ENCODE measurements at places on chromosomes 16 and 17.

DNA sequence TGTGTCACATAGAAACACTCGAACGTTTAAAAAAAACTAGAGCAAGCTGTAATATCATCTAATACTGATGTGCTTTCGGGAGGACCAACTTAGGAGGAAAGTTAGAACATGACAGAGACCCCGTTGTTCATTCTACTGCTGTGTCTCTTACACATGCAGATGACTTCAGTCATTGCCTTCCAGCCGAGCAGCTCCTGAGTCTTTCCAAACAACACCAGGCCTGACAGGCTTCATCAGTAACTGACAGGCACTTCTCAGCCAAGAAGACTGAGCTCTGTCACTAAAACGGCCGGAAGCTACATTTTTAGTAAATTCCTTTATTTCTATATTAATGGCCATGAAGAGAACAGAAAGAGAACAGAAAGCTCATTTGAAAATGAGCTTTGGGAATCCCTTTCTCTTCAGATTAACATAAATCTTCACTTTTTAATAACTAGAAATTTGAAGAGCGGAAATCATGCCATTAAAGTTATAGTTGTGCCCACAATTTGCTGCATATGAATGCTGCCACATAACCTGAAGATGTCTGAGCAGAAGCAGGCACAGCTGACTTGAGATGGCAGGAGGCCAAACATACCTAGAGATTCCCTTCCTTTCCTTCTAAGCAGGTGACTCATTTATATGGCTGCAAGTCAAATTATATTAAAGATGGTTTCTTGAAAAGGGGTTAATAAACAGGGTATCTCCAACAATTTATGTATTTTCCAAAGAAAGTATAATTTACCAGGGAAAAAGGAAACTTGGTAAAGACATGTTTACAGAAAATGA lies 148.9 kb downstream of the ITFG1 start:
- DNase-seq: no peak

GRCh38 chr17:48219617-48220016 lies 112.1 kb downstream of the SNX11 start:
- DNase-seq: no peak

GRCh38 chr16:84339766-84340165 lies 28.6 kb upstream of the ATP2C2 start:
- DNase-seq: no peak

GRCh38 chr17:18041776-18042175 lies 2.6 kb downstream of the GID4 start:
- no peak for DNase-seq

GRCh38 chr17:42493319-42493718 lies 34.6 kb downstream of the ATP6V0A1 start:
- no peak for DNase-seq

DNA sequence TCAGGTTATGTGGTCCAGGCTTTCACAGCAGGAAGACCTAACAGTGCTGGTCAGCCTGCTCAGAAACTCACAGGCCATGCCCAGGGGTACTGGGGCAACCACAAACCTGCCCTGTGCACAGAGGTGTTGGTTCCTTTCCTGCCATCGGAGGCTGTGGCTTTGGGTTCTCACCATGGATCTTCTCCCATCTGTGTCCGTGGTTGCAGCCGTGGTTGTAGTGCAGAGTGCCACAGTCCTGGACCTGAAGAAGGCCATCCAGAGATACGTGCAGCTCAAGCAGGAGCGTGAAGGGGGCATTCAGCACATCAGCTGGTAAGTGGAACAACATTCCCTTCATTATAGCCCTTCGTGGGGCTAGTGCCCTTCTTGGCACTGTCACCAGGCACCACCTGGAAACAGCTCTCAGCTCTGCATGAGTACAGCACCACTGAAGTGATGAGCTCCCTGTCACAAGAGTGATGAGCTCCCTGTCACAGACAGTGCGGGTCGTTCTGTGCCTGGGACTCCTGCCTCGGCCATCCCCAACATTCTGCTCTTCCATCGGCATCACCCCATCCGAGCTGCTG lies 2.0 kb downstream of the SNRNP25 start:
- no peak for DNase-seq

GRCh38 chr16:89422905-89423630 lies 67.3 kb downstream of the ANKRD11 start:
- peak; percentile 79 for DNase-seq

DNA sequence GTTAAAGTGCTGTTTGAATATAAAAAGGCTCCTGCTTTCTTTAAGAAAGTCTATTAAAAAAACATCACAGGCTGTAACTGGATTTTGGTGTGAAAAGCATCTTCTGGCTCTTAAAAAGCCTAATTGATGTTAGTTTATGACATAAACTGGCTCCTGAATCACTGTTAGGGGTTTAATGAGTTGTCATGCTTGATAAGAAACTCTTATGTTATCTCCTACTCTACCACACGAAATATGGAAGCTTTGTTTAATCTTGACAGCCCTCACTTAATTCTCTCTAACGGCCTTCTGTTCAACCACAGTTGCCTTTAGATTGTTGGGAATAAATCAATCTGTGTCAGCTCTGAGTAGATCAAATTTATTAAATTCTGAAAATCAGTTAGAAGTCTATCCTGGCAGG lies 51.5 kb downstream of the CPPED1 start:
- DNase-seq: no peak

DNA sequence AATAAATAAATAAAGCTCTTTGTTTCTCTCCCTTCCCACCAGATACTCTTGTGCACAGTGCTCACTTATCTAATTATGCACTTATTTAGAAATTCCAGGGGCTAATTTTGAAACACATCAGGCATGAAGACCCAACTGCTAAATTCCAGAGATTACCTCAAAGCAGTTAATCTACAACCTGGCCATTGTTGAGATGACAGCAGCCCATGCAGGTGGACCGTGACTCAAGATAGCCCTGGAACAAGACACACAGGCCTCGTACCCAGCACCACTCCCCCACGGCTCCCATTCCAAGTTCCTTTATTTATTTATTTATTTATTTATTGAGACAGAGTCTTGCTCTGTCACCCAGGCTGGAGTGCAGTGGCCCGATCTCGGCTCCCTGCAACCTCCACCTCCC lies 60.1 kb upstream of the NPEPPS start:
- no peak for DNase-seq

DNA sequence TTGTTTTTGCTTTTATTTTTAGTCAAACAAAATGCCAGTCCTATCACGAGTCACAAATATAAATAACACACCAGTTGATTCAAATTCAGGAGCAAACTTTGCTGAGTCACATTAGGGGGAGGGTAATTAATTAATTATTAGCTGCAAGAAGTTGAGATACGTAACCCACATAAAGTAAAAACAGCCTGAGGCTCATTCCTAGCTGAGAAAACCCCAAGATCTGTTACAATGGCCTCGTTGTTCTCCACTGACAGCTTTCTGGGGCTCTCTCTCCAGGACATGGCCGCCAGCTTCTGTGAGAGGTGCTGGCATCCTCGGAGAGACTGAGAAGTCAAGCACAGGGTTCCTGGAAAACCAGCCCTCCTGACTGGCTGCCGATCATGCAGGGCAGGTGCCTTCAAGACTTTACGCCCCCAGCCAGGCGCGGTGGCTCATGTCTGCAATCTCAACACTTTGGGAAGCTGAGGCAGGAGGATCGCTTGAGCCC lies 11.1 kb downstream of the RAB40B start:
- no peak for DNase-seq

DNA sequence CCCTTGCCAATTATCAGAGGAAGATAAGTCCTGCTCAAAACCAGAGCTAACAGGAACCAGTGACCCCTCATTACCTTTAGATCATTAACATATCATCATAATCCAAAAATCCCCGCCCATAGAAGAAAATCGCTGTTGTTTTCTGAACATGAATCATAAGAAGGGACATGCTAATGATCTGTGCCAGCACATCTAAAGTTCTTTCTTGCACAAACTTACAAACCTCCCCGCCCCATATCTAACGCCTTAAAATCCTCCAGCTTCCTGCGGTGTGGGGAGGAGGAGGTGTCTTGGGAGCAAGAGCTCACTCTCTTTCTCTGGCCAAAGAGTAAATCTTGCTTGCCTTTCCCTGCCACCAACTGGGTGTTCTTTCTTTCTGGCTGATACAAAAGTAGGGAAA lies 78.3 kb downstream of the IRX3 start:
- no peak for DNase-seq

GRCh38 chr16:65202461-65202860 lies 80.6 kb upstream of the CDH11 start:
- DNase-seq: no peak

DNA sequence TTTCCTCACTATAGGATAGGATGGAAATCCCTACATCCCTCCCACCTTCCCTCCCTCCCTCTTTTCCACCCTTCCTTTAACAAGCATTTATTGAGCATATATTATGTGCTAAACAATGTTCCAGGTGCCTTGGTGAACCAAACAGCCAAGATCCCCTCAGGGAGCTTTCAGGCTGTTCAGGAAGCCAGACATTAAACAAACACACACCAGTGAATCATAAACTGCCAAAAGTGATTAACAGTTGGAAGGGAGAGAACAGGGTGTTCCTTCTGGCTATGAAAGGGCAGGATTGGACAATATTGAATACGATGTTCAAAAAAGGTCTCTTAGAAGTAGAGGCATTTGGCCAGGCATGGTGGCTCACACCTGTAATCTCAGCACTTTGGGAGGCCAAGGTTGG lies 22.8 kb upstream of the CNEP1R1 start:
- no peak for DNase-seq

- peak; percentile 57 for DNase-seq
Measured at GRCh38 chr16:84970447-84971127, 40.7 kb downstream of the ZDHHC7 start.

- DNase-seq: no peak
Measured at GRCh38 chr16:79128706-79129105, 471.8 kb downstream of the MAF start.

DNA sequence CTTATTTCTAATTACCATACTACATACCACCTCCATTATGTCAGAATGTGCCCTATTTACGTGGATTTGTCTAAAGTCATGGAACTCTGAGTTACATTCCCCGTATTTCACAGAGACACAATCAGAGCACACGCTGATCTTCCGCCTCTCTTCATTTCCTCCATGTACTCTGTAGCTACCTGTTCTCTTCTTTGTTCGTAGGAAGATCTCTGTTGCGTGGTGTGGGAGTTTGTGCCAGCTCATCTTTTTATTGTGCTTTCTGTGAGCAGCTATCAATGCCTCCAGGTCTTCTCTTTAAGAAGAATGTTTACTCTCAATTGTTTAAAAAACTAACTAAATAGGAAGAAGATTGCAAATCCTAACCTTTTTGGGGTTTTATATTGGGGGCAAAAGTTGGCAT lies 26.9 kb downstream of the NLRC5 start:
- no peak for DNase-seq

GRCh38 chr17:66459811-66460270 lies 157.4 kb downstream of the PRKCA start:
- DNase-seq: no peak

DNA sequence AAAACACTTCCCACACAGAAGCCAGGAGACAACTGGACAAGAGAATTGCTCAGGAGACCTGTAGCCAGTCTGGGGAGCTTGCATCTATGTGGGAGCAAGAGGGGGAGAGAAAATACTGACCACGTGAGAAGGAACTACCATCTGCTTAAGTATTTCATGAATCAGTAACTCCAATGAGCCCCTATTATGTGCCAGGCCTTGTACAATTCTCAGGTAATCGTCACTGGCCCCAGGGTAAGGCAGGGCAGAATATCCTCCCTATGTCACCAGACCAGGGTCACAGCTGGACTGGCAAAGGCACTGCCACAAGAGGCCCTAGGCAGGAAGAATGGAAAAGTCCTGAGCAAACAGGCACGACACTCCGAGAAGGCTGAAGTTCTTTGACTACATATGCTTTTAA lies 25.9 kb downstream of the USP7 start:
- no peak for DNase-seq

Data from stimulated activated CD8-positive, alpha-beta memory T cell treated with anti-CD3 and anti-CD28 coated beads, Interleukin-15, amount 100 ng/mL, for 48 hours (primary cell).